GM23248 (cell line): ENCODE measurements at places on chromosomes 6 and 20. TPM values are rescaled to one million over a fixed set of nuclear protein-coding genes. Genes with fewer than 3 reads are reported as not detected.

The CDSN gene
- total RNA-seq = not detected in 2 replicates

The HCRTR2 gene
- not detected in 2 replicates for total RNA-seq

The B3GAT2 gene
- not detected in 2 replicates for total RNA-seq

The PGC gene
- not detected in 2 replicates for total RNA-seq

The OR2H1 gene
- total RNA-seq = not detected in 2 replicates

The OLIG3 gene
- total RNA-seq = not detected in 2 replicates

The CTAGE9 gene
- not detected in 2 replicates for total RNA-seq

The GMDS gene
- total RNA-seq = 3.0 and 13.8 TPM in 2 replicates

The GJA1 gene
- 237 and 248 TPM in 2 replicates for total RNA-seq

The CCN6 gene
- not detected in 2 replicates for total RNA-seq
